ENCODE measurements at places on chromosomes 1 and 21. TPM values are rescaled to one million over a fixed set of nuclear protein-coding genes. Genes with fewer than 3 reads are reported as not detected.

GRCh38 chr1:160030657-160031364 lies 979 bp downstream of the PIGM start:
- peak overlapping the region; percentile 96 for H3K4me3 ChIP-seq
- no peak for DNase-seq
- peaks cover 3% of the 10 kb centered on the region for H3K27me3 ChIP-seq
- peak overlapping the region; percentile 91 for H3K27ac ChIP-seq
- peaks cover 28% of the 10 kb centered on the region for H3K4me1 ChIP-seq
- peaks cover 4% of the 10 kb centered on the region for H3K36me3 ChIP-seq

DNA sequence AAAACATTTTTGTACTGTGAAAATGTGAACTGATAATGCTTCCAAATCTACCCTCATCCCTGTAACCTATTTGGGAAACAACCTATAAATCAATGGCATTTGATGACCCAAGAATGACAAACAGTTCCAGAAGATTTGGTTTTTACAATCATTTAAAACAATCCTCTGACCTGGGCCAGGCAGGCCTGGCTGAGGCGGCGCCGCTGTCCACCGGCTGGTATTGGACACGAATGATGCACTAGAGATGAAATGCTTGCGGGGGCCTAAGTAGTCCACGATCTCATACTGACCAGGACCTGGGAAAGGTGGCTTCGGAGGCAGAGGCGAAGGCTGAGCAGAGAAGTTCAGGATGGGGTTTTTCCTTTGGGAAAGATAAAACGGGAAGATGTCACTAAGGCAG lies 41.5 kb downstream of the GRHL3 start:
- no peak overlapping the region for H3K27ac ChIP-seq
- H3K36me3 ChIP-seq = peaks cover 3% of the 10 kb centered on the region
- no peaks in the 10 kb centered on the region for H3K27me3 ChIP-seq
- H3K4me1 ChIP-seq = peaks cover 10% of the 10 kb centered on the region
- H3K4me3 ChIP-seq = no peak overlapping the region
- no peak for DNase-seq

DNA sequence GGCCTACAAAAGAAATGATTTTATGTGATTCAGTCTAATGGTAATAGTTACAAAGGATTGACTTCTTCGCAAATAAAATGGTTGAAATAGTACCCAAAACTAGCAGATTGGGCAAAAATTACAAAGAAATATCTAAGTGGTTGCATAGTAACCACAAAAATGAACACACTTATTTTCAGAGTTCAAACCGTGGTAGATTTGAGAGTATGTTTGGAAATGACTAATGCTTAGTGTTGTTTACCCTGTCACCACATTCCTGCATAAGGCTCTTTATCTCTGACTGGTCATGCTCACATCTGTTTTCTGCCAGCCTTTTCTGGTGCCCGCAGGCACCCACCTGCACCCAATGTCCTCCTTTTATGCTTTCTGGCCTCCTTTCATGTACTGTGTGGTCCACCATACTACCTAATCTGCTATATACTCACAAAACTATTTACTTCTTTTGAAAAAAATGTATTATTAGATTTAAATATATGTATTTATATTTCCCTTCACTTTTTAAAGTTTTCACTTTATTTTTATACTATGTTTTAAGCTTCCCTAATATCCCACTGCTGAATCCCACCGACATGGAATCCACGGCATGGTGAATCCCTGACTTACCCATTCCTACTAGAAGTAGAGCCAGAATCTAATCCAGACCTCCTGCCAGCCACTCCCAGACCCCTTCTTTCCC lies 30.3 kb downstream of the PTPRC start:
- H3K36me3 ChIP-seq = peaks cover 81% of the 10 kb centered on the region
- peaks cover 84% of the 10 kb centered on the region for H3K4me1 ChIP-seq
- peak overlapping the region; percentile 93 for H3K27ac ChIP-seq
- peak overlapping the region; percentile 43 for H3K4me3 ChIP-seq
- DNase-seq = peak; percentile 57

DNA sequence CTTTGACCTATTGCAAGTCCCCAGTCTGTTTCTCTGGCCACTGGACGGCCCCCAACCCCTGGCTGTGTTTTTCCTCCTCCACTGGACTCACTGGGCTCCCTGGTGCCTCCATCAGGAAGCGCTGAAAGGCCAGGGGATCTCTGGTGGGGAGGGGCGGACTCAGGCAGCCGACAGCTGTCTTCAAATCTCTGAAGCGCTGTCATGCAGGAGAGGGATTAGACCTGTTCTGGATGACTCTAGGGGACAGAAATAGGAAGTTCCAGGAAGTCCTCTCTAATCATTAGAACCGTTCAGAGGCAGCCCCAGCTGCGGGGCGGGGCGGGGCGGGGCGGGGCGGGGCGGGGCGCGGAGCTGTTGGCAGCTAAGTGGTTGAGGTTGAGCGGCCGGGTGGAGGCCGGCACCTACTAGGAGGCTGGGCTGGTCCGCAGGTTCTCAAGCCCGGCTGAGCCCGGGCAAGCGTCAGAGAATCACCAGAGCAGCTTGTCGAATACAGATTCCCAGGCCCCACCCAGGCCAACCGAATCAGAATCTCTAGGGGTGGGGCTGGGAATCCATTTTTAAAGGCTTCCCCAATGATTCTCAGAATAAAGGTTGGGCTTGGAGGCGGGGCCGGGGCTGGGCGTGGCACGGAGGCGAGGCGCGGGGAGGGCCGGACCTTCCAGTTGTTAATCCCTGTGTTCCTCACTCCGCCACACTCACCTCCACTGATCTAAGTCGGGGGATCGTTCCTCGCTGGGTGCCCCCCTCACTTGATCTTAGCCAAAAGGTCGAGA lies 11.4 kb upstream of the PHLDA3 start:
- DNase-seq = peak; percentile 76
- H3K36me3 ChIP-seq = peaks cover 10% of the 10 kb centered on the region
- peak overlapping the region; percentile 72 for H3K4me3 ChIP-seq
- peak overlapping the region; percentile 77 for H3K27ac ChIP-seq

DNA sequence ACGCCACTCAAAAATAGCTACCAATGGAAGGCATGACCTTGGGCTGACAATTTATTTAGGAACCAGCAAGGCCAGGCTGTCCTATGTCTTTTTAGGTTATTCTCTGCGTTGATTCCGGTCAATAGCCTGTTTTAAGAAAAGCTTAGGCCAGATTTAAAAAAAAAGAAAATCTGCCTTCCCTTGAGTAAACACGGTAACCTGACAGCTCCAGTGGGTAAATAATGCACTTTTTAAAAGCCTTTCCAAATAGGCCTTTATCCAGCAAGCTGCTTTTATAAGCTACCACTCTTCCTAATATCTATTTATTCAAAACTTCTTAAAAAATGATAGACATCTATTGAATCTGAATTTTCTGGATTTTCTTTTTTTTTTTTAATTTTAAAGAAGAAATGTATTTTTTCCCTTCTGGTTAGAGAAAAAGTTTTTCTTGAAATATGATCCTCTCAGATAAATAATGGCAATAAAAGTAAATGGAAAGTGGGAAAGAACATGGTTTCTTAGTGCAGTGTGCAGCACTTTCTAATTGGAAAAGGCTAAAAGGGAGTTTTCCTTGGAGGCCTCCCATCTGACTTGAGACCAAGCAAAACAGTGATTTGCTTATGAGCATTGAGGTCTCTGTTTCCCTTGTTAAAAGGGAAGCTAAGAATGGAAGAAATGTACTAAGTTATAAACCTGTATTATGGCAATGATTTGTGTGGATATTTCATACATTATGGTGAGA lies 281.0 kb upstream of the RUNX1 start:
- H3K27me3 ChIP-seq = no peaks in the 10 kb centered on the region
- no peak overlapping the region for H3K4me3 ChIP-seq
- no peaks in the 10 kb centered on the region for H3K36me3 ChIP-seq
- DNase-seq = no peak
- H3K27ac ChIP-seq = no peak overlapping the region
- H3K4me1 ChIP-seq = peaks cover 1% of the 10 kb centered on the region

UHMK1 gene
- total RNA-seq = 57.3 TPM

SEC16B gene
- 0.23 TPM for total RNA-seq

RBP7 gene
- not detected for total RNA-seq
